ENCODE measurements at places on chromosomes 2 and 18.

GRCh38 chr2:136207030-136207623 is 89.2 kb upstream of the CXCR4 start:
- no peak for DNase-seq

DNA sequence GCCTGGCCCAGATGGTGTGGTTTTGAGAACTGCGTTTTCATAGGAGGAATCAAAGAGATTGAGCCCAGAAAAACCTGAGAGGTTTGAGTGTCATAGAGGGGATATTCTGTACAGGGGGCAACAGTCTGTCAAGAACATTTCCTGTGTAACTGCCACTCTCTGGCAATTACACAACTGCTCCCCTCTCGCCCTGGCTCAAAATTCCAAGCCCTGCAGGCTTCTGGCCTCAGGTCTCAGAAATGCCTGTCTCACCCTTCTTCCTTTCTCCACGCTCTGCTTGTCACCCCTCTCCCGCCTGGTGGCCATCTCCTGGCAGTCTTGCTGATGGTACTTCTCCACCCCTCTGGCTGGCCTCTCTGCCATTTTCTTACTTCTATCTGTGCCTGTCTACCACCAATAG is 4.0 kb downstream of the VAMP5 start:
- DNase-seq, result no peak

DNA sequence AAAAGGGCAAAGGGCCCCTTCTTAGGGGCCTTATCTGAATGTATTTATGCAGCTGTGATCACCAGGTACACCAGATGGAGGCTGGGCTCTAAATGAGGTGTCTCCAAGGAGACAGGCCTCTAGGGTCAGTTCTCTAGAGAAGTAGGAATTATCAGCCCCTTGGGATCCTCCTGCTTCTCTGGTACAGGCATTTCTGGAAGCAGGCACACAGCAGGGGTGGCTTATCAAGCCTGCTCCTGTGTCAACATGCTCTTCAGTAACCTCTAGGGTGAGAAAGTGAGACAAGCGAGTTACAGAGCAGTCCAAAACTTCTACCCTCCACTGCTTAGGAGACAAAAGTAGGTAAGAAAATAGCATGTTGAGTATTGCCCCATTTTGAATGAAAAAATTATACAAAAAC is 13.8 kb downstream of the TPGS2 start:
- no peak for DNase-seq

GRCh38 chr2:238155051-238155760 is 3.6 kb upstream of the ERFE start:
- no peak for DNase-seq

DNA sequence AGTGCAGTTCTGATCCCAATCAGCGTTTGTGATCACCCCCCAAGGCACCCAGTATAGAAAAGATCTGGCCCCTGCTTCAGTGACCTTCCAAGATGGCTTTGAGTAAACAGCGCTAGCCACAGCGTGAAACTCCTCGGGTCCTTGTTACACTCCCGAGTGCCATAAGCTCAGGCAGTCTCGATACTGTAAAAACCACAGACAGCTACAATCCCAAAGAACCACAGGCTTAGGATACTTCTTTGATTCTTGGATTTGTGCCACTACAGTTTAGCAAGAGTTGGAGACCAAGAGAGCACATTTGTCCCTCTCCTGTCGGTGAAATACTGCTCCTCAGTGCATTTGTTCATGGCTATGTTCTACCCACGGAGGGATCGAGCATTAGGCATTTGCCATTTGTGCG is 352.5 kb upstream of the ZNF521 start:
- DNase-seq, result no peak

DNA sequence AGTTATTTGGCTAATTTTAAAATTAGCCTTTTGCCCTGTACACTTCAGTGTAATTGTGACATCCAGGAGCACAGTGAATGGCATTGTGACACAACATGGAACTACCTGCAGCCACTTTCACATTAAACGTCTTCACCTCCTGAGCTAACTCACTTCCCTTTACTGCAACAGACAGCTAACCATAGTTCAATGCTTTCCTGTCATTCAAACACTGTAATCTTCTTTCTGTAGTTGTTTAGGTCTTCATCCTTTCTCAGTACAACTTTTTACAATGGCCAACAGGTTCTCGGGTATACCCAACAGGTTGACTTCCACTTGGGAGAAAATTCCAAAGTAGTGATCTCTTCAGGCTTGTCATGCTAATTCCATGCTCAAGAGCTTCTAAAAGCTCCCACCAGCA is 8.6 kb upstream of the AGPS start:
- no peak for DNase-seq

Data from CD4-positive, alpha-beta T cell treated with Interleukin-21 for 1 hour (primary cell).